ENCODE measurements at places on chromosomes 2 and 18.

- no peak for DNase-seq
Observed at GRCh38 chr2:235051436-235052260, 99.8 kb downstream of the SH3BP4 start.

DNA sequence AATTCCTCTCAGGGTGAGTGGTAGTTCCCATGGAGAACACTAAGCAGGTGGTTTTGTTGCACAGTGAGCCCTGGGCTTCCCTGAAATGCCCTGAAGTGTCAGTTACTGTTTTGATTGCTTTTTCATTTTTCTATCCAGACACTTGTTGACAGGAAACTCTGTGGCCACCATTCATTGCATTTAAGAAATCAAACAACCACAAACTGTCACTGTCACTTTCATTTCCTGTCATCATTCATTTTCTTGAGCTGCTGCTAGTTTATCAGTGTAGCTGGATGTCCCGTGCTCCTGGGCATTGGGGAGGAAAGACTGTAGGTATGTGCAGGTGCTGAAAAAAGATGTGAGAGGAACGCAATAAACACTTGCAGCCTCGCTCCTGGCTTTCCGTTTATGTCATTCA is 891.6 kb upstream of the ZEB2 start:
- peak; percentile 94 for DNase-seq

GRCh38 chr2:6730003-6730402 is 135.7 kb downstream of the CMPK2 start:
- no peak for DNase-seq

- DNase-seq, result no peak
Observed at GRCh38 chr18:51952844-51953243, 387.2 kb upstream of the DCC start.

GRCh38 chr18:60372596-60372995 is at the start of gene MC4R:
TSS of gene MC4R (minus strand) at chr18:60372775. CDS start at chr18:60372349, 426 bp downstream.
- no peak for DNase-seq

GRCh38 chr2:237732790-237733381 is 65.7 kb upstream of the RBM44 start:
- no peak for DNase-seq

DNA sequence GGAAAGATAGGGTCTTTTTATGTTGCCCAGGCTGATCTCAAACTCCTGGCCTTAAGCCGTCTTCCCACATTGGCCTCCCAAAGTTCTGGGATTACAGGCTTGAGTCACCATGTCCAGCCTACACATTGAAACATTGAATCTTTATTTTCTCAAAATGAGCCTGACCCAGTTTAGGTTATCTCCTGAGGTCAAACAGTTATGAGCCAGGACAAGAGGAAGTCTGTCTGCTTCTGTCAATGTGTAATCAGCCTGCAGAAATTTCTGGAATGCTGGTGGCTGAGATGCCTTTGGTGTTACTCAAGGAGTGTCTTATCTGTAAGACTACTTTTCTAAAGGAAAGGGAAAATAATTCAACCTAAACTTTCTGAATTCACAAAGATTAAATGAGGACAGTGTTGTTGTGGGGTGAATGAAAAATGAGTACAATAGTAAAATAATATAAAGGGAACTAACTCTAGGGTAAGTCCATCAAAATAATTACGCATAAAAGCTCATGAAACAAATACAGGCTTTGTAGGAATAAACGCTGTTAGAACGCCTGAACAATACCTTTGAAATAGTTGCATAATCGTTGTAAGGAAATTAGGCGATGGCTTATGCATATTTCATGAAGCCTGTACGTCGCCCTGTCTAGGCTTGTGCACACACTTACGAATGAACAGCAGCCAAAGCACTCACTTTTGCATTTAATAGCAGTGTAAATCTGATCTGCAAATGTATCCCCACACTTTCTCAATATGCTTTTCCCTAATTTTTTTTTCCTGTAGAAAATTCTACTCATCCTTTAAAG is 260.8 kb downstream of the RDH14 start:
- DNase-seq, result no peak

GRCh38 chr2:67945940-67946339 is 116.9 kb downstream of the C1D start:
- DNase-seq, result no peak

GRCh38 chr2:15507697-15508096 is 53.4 kb downstream of the NBAS start:
- DNase-seq, result no peak

GRCh38 chr2:40466332-40466906 is 14.5 kb upstream of the SLC8A1 start:
- DNase-seq, result no peak

DNA sequence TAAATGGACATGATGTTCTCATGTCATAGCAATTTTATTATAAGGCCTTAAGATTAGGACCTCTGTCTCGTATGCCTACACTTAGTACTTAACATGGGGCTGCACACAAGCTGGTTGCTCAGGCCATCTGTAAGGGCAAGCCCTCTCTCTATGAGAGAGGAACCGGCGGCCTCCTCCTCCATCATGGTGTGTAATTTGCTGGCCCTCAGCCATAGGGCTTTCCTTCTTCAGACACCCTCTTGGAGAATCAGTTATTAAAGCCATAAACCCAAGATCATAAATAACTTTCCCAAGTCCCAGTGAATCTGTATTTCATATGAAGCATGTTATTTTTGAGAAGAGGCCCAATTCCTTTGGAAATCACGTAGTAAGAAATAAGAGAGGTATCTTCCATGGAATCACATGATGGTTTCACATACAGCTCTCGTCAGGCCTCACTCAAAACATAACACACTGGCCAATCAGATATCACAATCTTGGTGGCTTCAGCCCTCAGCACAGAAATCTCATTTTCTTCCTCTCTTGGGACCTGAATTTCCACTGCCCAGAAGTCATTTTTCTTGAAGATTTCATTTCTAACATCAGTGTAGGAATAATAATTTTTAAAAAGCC is 92.6 kb downstream of the RDH14 start:
- DNase-seq, result no peak

DNA sequence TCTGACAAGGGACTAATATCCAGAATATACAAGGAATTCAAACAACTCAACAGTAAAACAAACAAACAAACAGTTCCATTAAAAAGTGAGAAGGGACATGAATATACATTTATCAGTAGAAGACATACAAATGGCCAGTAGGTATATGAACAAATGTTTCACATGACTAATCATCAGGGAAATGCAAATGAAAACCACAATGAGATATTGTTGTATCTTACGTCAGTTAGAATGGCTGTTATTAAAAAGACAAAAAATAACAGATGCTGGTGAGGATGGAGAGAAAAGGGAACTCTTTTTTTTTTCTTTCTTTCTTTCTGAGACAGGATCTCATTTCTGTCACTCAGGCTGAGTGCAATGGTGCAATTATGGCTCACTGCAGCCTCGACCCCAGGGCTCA is 175.5 kb downstream of the CAMKMT start:
- DNase-seq, result no peak

- peak; percentile 36 for DNase-seq
Observed at GRCh38 chr18:41972067-41972925, 17.3 kb downstream of the PIK3C3 start.

DNA sequence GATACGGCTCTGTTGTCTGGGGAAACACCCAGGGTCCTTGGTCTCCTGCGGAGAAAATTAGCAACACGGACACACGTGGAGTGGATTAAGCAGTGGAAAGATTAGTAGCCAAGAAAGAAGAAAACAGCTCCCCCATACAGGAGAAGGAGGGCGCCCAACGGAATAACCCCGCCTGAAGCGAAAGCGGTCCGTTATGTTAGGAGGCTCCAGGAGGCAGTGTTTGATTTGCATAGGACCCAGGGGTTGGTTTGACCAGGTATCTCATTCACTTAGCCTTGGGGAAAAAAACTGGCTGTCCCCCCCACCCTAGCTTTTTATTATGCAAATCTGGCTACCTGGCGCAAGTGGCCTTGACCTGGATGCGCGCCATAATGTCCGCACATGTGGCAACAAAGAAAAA is 170.1 kb upstream of the KYNU start:
- no peak for DNase-seq

- no peak for DNase-seq
Observed at GRCh38 chr2:66794551-66794950, 359.6 kb downstream of the MEIS1 start.
